Umbilical cord (tissue), 2 donors: ENCODE measurements at places on chromosomes 3 and 15.

DNA sequence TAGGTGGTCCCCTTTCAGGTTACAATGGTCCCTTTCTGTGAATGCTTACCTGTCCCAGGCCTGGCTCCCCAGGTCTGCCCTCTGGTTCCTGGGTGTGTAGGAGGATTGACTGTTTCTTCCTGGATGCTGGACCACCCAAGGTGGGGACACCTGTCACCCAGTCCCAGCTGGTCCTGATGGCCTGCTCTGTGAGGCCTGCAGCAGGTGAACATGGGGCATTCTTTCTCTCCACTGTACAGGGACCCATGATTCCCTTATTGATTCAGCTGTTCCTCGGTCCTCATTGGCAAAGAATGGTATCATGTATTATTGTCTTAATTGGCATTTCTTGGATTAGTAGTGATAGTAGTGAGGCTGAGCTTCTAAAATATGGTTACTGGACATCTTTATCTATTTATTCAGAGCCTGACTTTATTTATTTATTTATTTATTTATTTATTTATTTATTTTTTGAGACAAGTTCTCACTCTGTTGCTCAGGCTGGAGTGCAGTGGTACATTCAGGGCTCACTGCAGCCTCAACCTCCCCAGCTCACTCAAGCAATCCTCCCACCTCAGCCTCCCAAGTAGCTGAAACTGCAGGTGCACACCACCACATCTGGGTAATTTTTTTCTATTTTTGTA lies 8.8 kb upstream of the DNAJA4 start:
- no peak for DNase-seq

DNA sequence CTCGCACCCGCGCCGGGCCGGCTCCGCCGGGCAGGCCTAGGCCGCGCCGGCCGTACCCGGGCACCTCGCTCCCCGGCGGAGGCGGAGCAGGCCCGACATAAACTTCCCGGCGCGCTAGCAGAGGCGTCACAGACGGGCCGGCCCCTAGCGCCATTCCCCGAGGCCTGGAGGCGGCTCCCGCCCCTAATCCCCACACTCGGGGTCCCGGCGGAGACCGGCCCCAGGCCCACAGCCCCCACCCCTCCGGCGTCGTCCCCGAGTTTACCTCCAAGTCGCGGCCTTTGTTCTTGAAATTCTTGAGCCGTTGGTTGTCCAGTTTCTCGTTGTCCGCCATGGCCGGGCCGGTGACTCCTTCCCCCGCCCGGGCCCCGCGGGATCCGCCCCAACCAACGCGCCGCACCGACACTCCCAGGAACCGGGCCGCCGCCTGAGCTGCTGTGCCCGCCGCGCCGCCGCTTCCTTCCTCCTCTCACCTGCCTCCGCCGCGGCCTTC lies 376 bp downstream of the KPNA4 start:
- peak; percentile 84 for DNase-seq

GRCh38 chr3:196012941-196013476 lies 68.9 kb downstream of the TFRC start:
- DNase-seq, result no peak

DNA sequence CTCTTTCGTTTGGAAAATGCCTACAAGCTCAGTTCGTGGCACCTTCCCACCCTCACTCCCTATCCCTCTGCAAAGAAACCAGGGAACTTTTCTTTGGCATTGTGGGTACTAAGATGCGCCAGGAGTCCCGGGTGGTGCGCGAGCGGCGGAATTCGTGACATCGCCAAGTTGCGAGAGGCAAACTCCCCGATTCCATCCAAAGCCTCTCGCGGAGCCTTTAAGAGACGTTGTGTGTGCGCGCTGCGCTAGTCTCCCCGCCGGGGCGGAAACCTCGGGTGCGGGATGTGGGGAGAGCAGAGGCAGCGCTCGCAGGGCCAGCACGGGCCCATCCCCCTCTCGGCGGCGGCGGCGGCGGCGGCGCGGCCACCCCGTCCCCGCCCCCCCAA lies 443 bp upstream of the NR2F2 start:
- peak; percentile 80 for DNase-seq
